ENCODE measurements at places on chromosomes 6 and 20. TPM values are rescaled to one million over a fixed set of nuclear protein-coding genes. Genes with fewer than 3 reads are reported as not detected.

The KIAA0408 gene
- 60.2 TPM for polyA plus RNA-seq

The ARMC12 gene
- polyA plus RNA-seq, result 3.7 TPM

The SNAP25 gene
- polyA plus RNA-seq, result 482 TPM

- DNase-seq, result no peak
These were observed 85.5 kb downstream of the CFAP61 start for GRCh38 chr20:20137851-20138250.

GRCh38 chr6:13005994-13006393 lies 289.4 kb downstream of the PHACTR1 start:
- DNase-seq, result no peak

DNA sequence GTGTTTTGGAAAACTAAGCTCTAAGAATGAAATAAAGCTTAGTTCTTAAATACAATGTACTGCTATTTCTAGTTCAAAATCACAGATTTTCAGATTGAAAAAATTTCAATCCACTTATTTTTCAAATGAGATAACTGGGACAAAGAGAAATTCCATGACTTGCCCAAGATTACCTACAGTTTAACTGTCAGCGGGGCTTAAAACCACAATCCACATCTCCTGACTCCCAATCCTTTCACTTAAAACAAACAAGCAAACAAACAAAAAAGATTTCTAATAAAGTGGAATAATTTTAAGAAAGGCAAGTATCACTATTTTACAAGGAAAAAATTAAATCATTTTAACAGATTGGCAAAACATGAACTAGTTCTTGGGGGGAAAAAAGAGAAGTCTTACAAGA lies 4.2 kb downstream of the PHIP start:
- no peak for DNase-seq

- DNase-seq, result no peak
These were observed 26.5 kb upstream of the GFOD1 start for GRCh38 chr6:13513626-13514502.

- DNase-seq, result no peak
These were observed 1.2 kb upstream of the GJA1 start for GRCh38 chr6:121434037-121434770.

DNA sequence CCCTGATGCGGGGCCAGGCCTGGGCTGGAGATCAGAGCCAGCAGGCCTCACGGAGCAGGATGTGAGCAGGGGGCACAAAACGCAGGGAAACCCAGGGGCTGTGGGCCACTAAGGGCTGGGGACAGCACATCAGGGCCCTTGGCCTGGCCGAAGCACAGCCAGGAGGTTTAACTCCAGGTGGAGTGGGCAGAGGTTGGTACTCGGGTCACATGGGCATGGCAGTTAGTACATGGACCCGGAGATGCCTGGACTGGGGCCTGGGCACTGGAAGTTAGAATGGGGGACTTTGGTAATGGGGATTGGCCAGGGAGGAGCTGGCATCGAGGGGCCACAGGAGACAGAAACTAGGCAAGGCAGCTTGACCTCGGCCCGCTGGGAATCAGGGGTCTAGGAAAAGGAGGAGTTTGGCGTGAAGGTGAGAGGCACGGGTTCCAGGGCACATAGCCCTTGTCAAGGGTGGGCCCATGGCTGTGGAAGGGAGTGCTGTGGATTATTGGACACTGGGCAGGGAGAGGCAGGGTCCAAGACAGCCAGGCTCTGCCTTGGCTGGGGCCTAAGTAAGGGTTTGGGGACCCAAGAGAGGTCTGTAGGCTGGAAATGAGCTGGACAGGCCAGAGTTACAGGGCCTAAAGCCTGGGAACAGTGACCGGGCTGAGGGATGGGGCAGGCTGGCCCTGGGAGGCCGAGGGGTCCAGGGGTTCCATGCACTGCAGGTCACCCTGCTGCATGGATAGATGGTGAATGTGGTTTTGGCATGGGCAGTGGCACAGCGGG lies 41.6 kb upstream of the CD93 start:
- DNase-seq, result no peak

DNA sequence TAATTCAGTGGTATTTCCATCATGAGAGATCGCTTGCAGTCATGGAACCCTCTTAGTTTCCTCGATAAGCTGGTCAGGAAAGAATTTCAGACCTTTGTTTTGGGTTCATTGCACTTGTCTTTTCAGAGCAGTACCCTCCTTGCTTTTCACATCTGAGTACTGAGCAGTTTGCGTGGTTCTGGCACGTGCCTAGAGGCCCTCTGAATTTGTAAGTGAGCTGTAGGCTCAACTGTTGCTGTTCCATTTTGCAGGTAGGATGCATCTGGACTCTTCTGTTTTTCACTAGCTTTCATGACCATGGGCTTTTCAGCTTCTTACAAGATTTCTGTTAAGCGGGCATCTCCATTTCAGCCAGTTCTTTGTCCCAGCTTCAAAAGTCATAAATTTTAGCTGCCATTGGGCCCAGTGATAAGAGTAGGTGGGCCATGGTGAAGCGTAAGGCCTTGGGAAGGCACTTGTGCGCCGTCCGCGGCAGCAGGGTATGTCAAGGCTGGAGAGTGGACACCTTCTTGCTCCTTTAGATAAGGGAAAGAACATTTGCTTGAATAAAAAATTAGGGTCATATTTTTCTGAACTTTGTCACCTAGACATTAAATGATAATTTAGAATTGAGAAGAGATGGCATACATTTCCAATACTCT lies 35.8 kb downstream of the HIVEP1 start:
- DNase-seq, result no peak

DNA sequence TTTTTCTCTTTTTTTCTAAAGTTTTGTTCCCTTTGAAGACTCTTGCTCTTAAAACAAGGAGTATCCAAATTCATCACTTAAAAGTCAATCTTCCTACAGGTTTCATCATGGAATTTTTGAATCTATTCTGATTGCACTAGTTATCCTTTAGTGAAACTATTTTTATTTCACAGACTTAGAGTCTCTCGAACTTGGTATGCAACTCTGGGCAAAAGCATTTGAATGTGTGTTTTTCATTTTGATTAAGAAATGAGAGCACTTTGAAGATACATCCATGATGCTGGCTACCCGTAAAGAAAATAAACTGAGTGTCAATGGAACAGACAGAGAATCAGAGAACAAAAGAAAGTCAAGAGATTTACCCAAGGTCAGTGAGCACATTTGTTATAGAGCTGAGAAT lies 586.5 kb downstream of the EPM2A start:
- DNase-seq, result no peak

Measured in spinal cord (tissue), 10 donors.